ENCODE measurements at places on chromosomes 1 and 21.

DNA sequence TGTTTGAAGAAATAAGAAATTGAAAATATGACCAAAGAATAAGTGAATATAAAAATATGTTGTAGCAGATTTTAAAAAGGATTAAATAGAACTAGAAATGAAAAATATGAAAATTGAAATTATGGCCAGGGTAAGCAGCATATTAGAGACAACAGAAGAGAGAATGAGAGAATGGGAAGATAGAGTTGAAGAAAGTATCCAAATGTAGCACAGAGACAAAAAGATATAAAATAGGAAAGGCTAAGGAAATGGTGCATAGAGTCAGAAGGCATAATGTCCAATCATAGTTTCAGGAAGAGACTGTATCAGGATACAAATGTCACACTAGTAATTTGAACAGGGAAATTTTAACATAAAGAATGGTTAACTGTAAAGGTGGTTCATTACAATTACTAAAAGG lies 29.5 kb downstream of the AZIN2 start:
- DNase-seq = no peak

- DNase-seq = no peak
These were observed 197.1 kb downstream of the COP1 start for GRCh38 chr1:176009951-176010350.

GRCh38 chr1:37481289-37482003 lies 7.1 kb downstream of the ZC3H12A start:
- no peak for DNase-seq

DNA sequence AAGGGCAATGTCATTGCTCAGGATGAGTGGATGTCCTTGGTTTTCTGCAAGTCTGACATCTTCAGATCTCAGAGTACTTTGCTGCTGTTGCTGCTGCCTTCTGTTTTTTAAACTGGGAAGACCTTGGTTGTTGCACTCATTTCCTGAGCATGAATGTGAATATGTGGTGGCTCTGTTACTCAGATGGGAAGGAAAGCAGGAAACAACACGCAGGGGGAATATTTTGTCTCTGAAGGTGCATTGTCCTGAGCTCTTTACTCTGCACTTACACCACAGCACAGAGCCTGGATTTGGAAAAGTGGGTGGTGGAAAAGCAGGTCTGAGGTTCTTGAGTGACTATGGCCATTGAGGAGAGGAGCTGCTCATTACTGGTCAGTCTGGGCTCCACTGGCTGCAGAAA lies 36.3 kb downstream of the PTGFRN start:
- DNase-seq = no peak

- DNase-seq = no peak
These were observed 119.4 kb downstream of the AKT3 start for GRCh38 chr1:243730487-243731150.

GRCh38 chr1:156129687-156130577 lies 15.4 kb downstream of the LMNA start:
- peak; percentile 74 for DNase-seq

DNA sequence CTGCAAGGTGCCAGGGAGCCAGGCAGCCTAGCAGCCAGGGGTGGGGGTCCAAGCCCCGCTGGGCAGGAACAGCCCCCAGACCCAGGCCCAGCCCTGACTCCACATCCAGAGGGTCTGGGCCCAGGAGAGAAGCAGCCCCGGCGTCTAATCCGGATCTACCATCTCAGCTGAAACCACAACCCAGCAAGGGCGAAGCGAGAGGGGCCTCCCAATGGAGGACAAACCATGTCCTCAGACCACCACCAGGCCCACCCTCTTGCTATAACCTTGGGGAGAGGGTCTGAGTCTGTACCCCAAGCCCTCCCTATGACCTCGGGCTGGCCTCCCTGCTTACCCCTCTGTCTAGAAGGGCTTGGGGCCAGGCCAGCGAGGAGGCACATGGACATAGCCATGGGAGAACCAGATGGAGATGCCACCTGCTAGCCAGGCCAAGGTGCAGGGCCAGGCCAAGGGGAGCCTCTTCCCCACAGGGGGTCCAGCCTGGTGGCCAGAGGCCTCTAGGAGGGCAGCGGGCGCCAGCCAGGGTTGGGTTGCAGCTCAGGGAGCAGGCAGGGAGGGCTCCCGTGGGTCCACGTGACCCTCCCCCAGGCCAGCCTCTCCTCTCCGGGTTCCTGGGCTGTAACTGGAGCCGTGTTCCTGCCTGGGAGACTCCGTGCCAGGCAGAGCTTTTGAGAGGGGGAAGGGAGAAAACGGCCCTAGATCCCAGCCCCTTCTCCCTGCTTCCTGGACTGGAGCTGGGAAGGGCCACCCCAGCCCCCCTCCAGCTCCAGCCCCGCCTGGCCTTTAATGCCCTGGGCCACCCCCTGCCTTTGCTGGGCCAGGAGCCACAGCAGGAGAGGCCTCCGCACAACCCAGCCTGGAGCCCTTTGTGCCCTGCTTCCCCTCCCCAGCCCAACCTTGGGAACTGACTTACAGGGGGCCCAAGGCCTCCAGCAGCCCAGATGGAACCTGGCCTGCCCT lies 2.5 kb downstream of the WNT9A start:
- DNase-seq = no peak

DNA sequence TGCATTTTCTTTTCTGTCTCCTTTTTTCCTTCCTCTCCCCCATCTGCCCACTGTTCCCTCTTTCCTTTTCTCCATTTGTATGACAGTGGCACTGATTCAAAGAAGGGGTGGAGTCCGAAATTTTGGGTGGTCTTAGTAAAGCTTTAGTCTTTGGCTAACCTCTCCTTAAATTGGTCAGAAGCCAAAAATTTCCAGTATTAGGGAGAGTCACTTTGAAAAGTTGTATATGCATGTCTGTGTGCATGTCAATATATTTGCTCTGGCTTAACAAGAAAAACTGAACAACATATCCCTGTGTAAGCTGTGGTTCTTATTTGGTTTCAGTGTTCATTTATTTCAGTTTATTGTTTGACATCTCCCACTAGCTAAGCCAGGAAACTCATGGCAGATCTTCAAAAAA lies 314.8 kb upstream of the CXADR start:
- DNase-seq = no peak

DNA sequence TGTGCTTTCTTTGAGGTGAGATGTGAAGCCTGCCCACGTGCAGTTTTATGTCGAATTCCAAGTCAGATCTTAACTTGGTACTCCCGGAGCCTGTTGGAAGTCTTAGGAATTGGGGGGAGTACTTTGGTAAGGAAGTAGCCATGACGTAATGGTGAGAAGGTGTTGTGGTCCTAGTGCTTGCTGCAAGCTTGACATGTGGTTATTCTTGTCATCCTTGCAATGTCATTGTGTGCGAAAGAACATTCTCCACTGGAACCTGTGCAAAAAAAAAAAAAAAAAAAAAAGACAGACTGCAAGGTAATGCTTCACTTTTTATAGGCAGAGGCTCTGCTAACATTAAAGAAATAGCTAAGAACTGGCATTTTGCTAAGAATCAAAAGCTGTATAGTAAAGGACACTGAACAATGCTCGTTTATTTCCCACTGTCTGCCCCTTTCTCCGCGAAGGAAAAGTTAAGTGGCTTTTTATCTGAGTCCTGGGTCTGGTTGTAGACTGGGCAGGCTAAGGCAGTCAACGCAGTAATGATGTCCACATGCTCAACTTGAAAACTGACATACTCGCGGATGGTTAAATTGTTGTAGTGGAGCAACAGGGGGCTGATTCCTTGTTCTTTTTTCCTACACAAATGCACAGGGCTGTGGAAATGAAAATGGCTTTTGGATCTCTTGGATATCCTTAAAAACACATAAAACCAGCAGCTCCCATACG lies 2.1 kb downstream of the KAZN start:
- DNase-seq = no peak

DNA sequence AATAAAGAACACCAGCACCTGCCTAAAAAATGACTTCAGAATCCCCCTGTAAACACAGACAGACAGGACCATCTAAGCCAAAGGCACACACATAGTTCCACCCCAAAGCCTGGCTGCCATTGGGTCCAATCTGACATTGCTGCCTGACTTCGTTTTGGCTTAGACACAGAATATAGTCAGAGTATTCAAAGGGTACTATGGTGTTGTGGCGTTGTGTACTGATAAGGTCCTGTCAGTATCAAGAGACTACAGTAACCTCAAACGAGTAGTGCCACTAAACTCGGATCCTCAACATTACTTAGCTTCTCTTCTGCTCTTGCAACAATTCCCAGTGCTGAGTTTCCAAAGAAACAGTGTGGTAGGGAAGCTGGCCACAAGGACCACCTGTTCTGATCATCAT lies 169.3 kb upstream of the NR5A2 start:
- DNase-seq = no peak

DNA sequence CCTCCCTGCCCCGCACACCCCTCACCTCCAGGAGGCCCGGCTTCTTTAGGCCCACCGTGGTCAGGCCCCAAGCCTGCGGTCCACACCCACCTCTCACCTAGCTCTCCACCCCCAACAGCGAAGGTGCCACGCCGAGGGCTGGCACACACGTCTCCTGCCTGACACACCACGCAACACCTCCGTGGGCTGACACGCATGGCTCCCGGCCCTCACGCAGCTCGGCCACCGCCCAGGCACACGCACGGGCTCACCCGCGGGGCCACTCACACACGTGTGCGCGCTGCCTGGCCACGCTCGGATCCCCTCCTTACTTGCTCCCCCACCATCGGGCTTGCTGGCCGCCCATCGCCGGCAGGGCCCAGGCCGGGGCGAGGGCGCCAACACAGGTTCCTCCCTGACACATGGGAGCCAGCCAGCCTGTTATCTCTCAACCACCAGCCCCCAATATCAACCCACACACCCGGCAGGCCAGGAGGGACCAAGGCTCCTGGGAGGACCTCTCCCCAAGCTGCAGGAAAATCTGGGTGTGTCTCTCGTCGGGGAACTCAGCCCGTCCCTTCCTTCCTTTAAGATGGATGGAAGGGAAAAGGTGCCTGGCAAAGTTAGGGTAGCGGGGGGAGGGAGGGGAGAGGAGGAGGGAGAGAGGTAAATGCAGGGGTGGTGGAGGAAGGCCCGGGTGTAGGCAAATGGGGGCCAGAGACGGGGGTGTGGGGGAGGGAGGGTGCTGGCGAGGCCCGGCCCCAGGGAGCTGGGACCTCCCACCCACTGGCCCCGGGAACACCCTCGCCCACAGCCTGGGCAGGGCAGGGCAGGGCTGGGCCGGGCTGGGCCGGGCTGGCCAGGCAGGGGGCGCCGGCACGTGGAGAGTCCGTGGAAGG lies 546 bp downstream of the ELOVL1 start:
- peak; percentile 45 for DNase-seq

GRCh38 chr1:66396212-66396890 lies 137.6 kb upstream of the SGIP1 start:
- DNase-seq = no peak

- no peak for DNase-seq
These were observed 2.0 kb downstream of the TNFSF18 start for GRCh38 chr1:173048621-173049321.

- peak; percentile 39 for DNase-seq
These were observed 4.1 kb upstream of the AGTRAP start for GRCh38 chr1:11731691-11732283.

GRCh38 chr1:21291964-21292363 lies 1.7 kb upstream of the ECE1 start:
- DNase-seq = no peak

GRCh38 chr1:17078991-17079868 lies 25.4 kb upstream of the SDHB start:
- no peak for DNase-seq

GRCh38 chr1:35717911-35718476 lies 690 bp downstream of the C1orf216 start:
- no peak for DNase-seq

DNA sequence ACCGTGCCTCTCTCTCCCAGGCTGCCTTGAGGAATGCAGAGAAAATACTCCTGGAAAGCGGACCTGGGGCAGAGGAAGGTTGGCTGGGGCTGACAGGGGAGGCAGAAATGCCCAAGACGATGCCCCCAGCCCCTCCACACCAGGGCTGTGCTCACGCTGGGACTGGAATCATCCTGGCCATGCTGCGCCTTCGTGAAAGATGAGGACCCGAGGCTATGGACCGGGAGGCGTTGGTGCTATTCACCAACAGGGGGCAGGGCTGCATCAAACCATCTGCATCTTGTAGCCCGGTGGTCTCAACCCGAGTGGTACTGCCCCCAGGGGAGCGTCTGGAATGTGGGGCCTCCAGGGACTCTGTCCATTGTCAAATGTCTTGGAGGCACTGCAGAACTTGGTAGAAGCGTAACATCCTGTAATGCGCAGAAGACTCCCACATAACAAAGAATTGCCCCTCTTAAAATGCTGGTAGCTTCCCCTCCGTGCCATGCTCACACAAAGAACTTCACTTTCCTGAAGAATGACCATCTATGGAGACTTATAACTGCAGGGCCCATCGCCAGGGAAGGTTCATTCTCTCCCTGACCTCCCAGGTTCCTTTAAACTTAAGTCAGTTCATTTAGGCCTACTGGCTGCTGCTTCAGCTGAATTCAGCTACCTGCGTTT lies 251.2 kb downstream of the RRAGC start:
- no peak for DNase-seq

DNA sequence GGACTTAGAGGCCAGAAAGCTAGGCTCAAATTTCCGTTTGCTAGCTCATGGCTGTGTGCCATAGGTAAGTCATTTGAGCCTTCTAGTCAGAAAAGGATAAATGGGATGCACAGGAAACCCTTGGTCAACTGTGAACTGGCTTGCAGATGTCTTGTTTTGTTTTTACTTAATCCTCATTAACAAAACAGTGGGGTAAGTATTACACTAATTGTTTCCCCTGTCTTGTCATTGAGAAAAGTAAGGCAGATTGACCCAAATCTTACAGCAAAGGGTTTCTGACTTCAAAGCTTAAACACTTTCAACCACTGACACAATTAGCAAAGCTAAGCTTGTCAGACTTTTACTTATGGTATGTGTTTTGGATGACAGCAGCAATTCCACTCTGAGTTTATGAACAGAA lies 291.3 kb downstream of the NTNG1 start:
- DNase-seq = no peak

DNA sequence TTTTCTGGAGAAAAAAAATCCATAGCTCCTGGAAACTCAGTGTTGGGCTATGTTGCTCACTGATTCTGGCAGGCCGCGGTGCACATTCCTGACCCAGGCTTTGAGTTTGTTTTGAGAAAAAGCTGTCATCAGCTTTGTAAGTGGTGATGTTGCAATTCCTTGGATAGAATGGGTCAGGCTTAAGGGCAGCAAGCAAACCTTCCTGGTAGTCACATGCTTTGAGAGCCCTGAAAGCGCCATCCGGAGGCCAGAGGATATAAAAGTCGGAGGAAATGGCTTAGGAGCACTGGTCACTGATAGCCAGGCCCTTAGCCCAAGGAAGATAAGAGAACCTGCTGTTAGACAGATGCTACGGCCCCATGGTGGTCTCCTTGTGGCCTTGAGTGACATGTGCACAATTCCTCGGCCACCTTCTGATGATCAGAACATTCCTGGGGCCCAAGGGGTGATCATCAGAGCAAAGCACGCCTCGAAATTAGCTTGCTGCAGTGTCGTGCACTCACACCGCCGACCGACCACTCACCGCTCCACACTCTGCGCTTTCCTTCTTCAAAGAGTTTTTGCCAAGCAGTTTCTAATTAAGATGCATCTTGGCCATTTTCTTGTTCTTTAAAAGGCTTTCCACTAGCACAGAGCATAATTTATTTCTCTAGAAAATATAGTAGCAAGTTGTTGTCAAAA lies 78.6 kb downstream of the MAN1C1 start:
- no peak for DNase-seq

Measured in naive thymus-derived CD8-positive, alpha-beta T cell (primary cell).